Memory B cell (primary cell): ENCODE measurements at places on chromosomes 12 and 14.

GRCh38 chr12:38279756-38280155, 36.8 kb upstream of the ALG10B start:
- no peak for DNase-seq

- no peak for DNase-seq
Observed at GRCh38 chr12:120352117-120352516, 16.8 kb downstream of the MSI1 start.

DNA sequence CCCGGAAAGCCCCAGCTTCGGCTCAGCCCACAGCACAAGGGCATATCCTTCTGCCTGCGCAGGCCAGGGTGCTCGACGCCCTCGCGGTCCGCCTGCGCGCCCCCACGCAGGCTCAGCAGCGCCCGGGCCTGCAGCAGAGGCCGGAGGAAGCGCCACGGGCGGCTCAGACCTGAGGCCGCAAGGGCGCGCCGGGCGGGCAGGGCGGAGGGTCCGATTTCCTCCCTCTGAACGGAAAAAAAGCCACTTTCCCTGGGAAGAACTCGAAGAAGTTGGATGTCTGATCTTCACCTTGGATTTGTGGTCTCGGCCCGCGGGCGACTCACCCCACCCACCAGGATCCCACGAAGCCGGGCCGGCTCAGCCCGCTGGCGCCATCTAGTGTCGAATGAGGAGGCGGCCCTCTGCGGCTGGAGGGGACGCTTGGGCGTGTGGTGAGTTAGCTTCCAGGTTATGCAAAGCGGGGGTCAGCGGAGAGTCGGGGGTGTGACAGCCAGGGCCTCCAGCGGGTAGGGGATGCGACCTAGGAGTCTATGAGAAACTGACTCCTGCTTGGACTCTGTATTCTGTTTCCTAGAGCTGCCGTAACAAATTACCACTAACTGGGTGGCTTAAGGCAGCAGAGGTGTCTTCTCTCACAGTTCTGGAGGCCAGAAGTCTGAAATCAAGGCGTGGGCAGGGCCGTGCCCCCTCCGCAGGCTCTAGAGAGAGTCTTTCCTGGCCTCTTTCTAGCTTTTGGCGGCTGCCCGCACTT, 40.0 kb upstream of the SRSF5 start:
- peak; percentile 85 for DNase-seq

- no peak for DNase-seq
Observed at GRCh38 chr14:34711169-34711568, 3.2 kb downstream of the CFL2 start.

DNA sequence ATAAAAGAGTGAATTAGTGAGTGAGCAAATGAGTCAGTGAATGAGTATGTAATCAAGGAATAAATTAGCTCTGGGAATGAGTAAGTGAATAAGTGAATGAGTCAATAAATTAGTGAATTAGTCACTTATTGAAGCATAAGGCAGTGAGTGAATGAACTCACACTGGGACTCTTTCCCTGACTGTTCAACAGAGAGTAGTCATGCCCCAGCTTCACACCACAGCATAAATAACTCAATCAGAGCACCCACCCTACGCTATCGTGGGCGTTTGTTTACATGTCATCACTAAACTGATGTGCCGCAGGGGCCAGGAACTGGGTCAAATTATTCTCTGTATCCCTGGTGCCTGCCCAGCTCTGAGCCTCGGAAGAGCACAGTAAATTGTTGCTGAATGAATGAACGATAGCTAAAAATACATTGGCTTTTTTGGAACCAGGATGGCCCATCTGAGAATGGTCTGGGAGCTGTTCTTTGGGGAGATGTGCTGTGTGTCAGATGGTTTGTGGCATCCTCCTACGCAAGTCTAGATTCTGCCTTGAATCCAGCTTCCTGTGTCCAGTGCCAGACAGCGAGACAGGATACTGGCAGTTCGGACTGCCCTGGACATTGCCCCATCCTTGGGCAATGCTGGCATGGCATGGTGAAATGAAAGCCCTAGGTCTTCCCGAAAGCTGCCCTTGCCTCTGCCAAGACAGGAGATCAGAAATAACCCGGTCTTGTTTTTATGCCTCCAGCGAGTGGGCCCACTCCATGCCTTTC, 98.0 kb upstream of the RTL1 start:
- no peak for DNase-seq

GRCh38 chr14:67538501-67538900, 5.4 kb downstream of the PLEKHH1 start:
- DNase-seq: no peak

DNA sequence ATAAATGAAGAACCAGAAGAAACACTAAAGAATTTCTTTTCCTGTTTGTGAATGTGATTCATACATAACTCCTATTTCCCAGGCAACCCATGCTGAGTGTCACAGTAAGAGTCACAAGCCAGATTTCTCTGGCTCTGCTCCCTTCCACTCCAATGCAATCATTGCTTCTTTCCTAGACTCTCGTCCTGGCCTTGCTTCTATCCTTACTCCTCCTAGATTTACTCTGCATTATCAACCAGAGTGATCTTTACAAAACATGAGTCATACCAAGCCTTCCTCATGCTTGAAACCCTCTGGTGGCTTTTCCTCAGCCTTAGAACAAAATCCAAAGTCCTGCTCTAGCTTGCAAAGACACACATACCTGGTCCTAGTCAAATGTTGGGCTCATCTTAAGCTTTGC, 13.3 kb downstream of the IL22 start:
- DNase-seq: no peak

DNA sequence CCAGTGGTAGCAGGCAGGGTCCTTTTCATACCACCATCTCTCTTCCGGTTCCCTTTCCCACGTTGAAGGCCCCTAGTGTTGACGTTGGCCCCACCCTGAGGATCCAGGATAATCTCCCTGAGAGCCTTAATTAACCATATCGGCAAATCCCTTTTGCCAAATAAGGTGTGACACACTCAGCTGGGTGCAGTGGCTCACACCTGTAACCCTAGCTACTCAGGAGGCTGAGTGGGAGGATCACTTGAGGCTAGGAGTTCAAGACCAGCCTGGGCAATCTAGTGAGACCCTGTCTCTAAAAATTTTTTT, 2.8 kb upstream of the TMEM119 start:
- no peak for DNase-seq

- DNase-seq: no peak
Observed at GRCh38 chr14:77187649-77188012, 6.0 kb downstream of the TMEM63C start.

DNA sequence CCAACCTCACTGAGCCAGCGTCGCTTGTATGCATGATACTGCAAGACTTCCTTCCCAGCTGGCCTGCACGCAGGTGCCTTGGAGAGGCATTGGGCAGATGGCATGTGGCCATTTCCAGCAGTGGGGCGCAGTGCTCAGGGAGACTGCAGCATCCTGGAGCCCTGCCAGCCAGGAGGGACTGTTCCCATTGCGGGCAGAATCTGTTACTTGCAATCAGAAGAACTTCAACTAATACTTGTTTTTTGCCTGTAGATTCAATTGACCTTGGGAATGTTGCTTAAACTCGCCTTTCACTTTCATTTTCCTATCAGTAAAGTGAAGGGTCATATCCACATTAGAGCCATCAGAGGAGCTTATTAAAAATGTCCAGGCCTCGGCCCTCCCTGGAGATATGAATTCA, 29.8 kb downstream of the ANKRD9 start:
- DNase-seq: no peak

- peak; percentile 14 for DNase-seq
Observed at GRCh38 chr14:61281186-61281947, at the start of gene TMEM30B. Gene TMEM30B, minus strand, starts transcription at chr14:61281338. Its CDS starts 191 bp downstream, at chr14:61281147.

GRCh38 chr12:48198672-48198971, 4.5 kb downstream of the OR10AD1 start:
- DNase-seq: no peak

DNA sequence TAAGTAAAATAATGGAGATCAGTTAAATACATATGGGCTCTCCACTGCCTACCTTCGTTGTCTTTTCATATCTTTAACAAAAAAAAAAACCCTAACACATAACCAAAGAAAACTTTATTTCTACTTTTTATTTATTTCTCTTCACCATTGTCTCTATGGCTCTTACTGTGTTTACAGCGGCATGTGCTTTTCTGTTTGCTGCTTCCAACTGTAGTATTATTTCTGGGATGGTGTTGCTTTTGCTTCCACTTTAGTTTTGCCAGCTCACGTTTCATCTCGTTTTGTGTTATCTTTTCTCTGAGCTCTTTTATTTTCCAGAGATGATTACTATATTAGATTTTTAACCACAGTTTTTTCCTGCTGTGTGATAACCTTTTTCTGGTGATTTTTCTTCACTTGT, 46.1 kb downstream of the KTN1 start:
- no peak for DNase-seq

DNA sequence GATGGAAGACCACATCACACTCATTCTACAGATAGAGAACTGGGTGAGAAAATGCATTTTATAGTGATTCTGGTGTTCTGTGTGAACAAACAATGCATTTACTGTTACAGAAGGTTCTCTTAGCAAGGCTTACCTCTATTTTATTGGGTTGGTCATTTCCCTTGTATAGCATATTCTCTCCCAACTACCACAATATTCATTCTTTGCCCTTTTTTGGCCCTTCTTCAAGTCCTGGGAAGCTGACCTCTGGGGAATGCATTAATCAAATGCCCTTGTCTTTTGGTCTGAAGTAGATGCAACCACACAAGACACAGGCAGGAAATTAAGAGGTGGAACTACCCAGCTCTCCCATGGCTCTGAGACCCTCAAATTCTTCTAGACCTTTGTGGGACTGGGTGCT, 19.5 kb downstream of the DCN start:
- no peak for DNase-seq

- no peak for DNase-seq
Observed at GRCh38 chr14:76806446-76806845, 6.2 kb downstream of the ANGEL1 start.

- no peak for DNase-seq
Observed at GRCh38 chr12:20183563-20183962, 184.8 kb upstream of the PDE3A start.

- DNase-seq: peak; percentile 81
Observed at GRCh38 chr14:64235652-64236640, 58.2 kb downstream of the ESR2 start.

DNA sequence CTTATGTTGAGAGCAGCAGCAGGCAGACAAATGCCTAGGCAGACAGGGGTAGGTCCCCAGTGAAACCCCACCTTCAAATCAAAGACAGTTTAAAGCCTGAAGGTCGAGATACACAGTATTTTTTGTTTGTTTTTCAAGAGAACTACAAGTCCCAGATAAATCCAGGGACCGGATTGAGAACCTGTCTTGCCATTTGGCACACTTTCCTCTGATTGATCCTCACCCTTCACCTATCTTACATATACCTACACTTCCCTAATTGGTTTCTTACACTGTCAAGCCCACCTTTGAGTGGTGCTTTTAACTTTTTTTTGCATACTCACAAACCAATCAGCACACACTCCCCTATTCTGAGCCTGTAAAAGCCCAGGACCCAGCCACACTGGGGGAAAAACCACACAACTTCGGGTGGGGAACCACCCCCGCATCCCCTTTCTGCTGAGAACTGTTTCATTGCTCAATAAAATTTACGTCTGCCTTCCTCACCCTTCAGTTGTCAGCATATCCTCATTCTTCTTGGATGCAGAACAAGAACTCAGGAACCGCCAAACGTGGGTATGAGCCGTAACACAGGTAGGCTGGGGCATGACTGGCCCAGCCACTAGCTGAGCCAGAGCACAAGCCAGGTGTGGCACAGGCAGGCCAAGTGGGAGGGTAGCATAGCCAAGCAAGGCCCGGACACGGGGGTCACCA, 11.1 kb downstream of the DICER1 start:
- DNase-seq: no peak

GRCh38 chr12:127459166-127459565, 807.8 kb upstream of the TMEM132C start:
- no peak for DNase-seq

- DNase-seq: no peak
Observed at GRCh38 chr14:105774001-105774400, 247.6 kb downstream of the TMEM121 start.

- DNase-seq: no peak
Observed at GRCh38 chr12:67669934-67670631, 21.5 kb downstream of the DYRK2 start.

- no peak for DNase-seq
Observed at GRCh38 chr12:106758349-106759110, 16.0 kb upstream of the RIC8B start.

GRCh38 chr12:53295891-53296219, 513 bp downstream of the PFDN5 start:
- no peak for DNase-seq

DNA sequence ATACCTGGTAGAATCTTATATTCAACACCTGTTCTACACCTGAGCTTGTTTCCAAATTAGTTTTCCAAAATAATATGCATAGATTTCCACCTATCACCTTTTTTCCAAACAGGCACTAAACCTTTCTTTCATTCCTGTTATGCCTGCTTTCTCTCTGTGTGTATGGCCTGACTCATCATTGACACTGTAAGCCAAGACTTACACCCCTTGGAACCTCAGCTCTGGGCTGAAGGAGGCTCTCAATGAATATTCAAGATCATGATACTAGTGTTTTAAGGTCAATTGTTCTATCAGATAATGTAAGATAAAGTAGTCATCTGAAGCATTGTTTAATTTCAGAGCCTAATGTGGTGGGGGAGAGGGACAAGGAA, 1193.3 kb downstream of the FLRT2 start:
- no peak for DNase-seq

- no peak for DNase-seq
Observed at GRCh38 chr12:31650918-31651317, 8.6 kb upstream of the ETFBKMT start.

DNA sequence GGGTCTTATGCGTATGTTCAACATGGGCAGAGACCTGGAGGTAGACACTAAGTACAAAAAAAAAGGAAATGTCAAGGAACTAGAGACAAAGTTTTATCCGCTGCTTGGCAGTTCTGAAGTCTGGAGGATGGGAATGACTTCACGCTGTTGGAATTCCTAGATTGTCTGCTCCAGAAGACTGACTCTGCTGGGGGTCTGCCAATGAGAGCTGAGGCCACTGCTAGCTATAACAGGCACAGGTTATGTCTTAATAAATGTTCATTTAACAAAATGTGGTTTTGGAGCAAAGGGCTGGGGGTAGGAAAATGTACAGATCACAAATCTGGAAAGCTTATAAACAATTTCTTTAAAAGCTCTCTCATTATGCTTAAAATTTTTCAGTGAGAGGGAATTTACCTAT, 5.9 kb downstream of the RNASE8 start:
- no peak for DNase-seq

DNA sequence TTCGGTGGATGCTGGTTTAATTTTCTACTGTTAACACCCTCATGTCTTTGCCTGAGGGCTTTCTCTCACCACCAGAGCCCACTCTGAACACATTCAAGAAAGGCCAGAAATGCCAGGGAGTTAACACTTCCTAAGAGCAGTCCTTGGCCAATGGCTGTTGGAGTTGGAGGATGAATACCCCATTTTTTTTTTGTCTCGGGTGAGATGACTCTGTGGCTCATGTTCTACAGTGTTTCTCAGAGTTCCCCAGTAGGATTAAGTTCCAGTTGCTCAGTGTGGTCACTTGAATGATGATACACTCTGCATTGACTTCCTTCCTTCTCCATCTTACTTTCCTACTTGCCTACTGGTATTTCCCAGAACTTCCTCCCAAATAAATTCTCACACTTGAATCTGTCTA, 65.8 kb downstream of the FOS start:
- no peak for DNase-seq
